Epithelial cell of proximal tubule (primary cell): ENCODE measurements at places on chromosomes 1 and 21. TPM values are rescaled to one million over a fixed set of nuclear protein-coding genes. Genes with fewer than 3 reads are reported as not detected.

DNA sequence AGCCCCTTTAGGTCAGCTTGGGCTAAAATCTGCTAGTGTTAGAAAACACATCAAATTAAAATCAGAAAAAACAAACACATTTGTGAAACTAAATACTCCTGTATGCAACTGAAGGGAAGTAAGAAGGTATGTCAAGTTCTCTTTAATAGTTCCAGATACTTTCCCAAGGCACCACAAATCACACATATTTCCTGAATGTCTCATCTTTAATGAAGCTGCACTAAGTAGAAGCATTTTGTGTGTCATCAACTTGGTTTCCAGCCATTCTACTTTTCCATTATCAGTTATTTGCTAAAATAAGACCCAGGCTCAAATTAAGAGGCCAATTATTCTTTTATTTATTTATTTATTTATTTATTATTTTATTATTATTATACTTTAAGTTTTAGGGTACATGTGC is 34.7 kb downstream of the CRB1 start:
- peak; percentile 73 for DNase-seq

NUP210L gene
- not detected in 2 replicates for total RNA-seq

OR2L3 gene
- not detected in 2 replicates for total RNA-seq

- DNase-seq: no peak
Measured at GRCh38 chr1:185045814-185046492, 595 bp downstream of the RNF2 start.

DNA sequence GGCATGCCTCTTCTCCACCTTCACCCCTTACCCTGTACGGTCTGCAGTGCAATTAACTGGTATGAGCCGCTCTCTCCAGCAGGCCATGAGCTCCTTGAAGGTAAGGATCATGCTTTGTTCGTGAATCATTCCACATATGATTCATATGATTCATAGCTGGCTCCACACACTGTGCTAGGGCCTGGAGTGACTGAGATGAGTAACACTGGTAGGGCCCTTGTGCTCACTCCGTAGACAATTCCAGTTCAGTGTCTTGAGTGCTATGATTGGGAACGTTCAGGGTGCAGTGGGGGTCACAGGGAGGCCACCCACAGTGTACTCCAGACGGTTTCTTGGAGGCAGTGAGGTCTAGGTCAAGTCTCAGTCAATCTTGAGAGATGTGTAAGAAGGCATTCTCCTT is 239.8 kb downstream of the LMX1A start:
- no peak for DNase-seq

SLFNL1 gene
- 0.07 TPM in 1 of 2 replicates, not detected in the other for total RNA-seq

- DNase-seq: no peak
Measured at GRCh38 chr1:235657269-235657668, 7.7 kb upstream of the GNG4 start.

GRCh38 chr1:40392221-40392620 is 18.7 kb downstream of the SMAP2 start:
- DNase-seq: no peak

B3GALT6 gene
- total RNA-seq: 34.1 and 36.6 TPM in 2 replicates

- DNase-seq: no peak
Measured at GRCh38 chr1:114353262-114353661, 157.7 kb downstream of the TRIM33 start.
